Astrocyte of the spinal cord (primary cell): ENCODE measurements at places on chromosomes 2 and 18.
A peak's percentile ranks its signal among the peaks of the same experiment; 100 is the strongest.

- DNase-seq: peak; percentile 22
These were observed 213.3 kb downstream of the FAM210A start for GRCh38 chr18:13513021-13513420.

DNA sequence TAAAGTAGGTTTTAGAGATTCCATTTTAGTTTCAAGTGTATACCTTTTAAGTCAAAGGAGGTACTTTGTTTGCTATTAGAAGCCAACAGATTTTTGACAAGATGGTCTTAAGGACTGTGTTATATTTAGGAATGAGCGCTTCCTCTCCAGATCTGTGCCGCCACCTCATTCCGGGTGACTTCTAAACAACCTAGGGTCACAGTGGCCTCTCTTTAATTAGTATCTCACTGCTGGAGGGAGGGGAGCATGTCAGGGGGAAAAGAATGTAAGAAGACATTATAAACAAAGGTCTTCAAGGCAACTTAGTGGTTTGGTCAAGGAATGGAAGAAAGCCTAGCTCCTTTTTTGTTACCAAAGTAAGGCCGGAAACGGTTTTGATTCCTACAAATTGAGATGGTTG is 67.0 kb downstream of the RBMS1 start:
- DNase-seq: no peak

DNA sequence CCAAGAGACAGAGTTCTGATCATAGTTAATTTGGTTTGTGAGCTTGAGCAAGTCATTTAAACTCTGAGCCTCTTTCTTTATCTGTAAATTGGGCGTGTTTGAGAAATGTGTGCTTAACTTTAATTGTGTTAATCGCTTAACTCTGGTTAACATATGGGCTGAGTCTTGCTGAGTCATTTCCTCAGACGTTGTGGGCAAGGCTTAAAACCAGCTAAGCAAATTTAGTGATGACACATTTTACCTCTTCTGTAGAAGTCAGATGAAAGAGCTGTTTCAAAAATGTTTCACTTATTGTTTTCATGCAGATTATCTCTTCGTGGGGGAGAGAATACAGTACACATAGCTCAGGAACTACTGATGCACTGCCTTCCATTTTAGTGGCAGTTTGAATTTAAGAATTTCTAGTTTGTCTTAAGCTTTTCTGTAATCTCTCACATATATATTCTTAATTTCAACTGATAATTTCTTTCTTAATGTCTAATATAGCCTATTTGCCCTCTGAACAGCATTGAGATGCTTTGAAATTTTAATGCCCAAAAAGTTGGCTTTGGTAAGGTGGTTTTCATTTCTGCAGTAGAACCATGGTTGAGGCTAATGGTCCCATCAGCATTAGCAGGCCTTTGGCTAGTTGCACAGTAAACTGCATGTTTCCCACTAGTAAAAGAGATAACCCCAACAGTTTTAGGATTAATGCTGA is 34.9 kb downstream of the RAB10 start:
- DNase-seq: peak; percentile 90

GRCh38 chr2:237651761-237652160 is 24.4 kb downstream of the LRRFIP1 start:
- no peak for DNase-seq

GRCh38 chr2:72759755-72760154 is 66.1 kb downstream of the EXOC6B start:
- DNase-seq: no peak

GRCh38 chr18:76822506-76823160 is at the start of gene ZNF236:
Gene ZNF236 (plus strand): TSS chr18:76822557. CDS start chr18:76822608, 51 bp downstream.
- peak; percentile 77 for DNase-seq

GRCh38 chr2:54228945-54229344 is 27.1 kb downstream of the TSPYL6 start:
- DNase-seq: no peak

- no peak for DNase-seq
These were observed 29.3 kb upstream of the ACAA2 start for GRCh38 chr18:49842656-49843055.

- no peak for DNase-seq
These were observed 62.5 kb downstream of the RHOB start for GRCh38 chr2:20509301-20509769.

DNA sequence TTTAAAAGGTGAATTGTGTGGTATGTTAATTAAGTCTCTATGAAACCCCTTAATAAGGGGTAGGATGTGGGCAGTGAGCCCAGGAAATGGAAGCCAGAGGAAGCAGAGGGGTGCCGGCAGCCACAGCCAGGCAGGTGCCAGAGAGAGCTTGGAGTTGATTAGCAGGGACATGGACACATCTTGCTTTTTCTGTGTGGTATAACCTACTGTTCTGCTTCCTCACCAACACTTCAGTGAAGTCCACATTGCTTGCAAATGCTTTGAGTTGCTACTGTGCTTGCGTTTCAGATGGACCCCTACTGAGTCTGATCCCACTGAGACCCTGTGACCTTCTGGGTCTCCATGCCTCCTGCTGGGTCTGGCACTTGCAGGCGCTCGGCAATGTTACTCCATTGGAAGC is 30.3 kb upstream of the ARHGEF4 start:
- DNase-seq: no peak

GRCh38 chr2:238243496-238244076 is 3.7 kb upstream of the HES6 start:
- no peak for DNase-seq

DNA sequence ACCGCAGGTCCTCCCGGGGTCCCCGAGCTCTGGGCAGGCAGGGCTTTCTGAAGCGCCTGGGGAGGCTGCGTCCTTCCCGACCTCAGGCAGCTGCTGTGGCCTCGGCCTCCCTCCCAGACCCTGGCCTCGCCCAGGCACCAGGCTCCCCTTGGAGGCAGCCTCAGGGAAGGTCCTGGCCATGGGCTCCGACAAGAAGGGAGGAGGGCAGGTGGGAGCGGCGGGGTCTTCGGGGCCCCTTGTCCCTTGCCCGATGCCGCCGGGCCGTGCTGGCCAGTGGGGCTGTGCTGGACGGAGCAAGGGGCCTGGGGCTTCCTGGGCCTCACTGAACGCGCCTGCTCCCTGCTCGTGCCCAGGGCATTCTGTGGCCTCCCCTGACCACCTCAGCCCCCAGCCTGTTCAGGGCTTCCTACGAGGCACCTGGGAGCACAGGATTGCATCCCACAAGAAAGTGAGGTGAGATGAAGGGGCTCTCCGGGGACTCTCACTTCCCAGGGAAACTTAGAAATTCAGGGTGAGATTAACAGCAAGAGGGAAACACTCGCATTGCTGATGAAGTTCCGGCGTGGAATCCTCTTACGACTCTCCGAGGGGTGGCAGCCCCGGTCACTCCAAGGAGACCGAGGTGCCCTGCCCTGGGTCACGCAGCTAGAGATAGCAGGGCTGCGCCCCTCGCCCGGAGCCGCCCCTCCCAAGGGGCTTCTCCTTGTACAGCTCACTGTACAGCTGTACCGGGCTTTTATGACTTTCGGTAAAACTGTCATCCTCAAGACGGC is 778 bp downstream of the MFSD2B start:
- DNase-seq: no peak

- DNase-seq: no peak
These were observed 6.3 kb downstream of the DNPEP start for GRCh38 chr2:219381448-219381847.

DNA sequence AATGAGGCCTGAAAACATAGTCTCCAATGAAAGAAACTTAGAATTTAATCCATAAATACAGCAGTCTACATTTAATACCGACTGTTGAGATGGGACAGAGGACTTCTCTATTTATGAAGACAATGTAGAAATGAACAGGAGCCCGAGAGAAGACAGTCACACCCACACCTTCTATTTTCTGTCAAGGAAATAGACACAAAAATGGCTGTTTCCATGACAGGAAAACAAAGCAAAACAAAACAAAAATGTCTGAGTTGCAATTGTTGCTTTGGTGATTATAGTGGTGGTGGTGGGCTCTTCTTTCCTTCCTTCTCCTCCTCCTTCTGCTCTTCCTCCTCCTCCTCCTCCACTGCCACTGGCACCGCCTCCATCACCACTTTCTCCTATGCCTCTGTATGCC is 72.3 kb upstream of the CCDC68 start:
- no peak for DNase-seq

DNA sequence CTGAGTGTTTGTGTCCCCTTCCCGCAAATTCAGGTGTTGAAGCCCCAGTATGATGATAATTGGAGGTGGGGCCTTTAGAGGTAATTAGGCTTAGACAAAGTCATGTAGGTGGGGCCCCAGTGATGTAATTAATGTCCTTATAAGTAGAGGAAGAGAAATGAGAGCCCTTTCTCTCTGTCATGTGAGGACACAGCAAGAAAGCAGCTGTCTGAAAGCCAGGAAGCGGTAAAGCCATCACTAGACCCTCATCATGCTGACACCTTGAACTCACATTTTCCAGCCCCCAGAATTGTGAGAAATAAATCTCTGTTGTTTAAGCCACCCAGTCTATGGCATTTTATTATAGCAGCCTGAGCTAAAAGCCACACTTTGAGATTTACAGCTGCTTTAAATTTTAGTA is 1580.0 kb downstream of the LRP1B start:
- no peak for DNase-seq

DNA sequence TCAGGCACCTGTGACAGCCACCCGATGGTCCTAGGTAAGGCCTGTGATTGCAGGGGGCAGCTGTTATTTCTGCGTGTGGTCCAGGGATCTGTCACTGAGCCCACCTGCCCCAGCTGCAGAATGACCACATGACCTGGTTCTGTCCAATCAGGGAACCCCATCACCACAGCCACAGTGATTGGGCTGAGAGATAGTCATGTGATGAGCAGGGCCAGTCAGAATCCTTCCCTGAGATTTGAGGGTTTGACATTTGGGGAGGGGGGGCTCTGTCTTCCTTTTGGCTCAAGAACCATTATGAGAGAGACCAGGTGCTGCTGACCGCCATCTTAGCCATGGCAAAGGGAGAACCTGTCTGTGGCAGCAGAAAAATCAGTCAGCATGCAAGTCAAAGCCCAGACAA is 147.2 kb downstream of the SMAD7 start:
- no peak for DNase-seq

DNA sequence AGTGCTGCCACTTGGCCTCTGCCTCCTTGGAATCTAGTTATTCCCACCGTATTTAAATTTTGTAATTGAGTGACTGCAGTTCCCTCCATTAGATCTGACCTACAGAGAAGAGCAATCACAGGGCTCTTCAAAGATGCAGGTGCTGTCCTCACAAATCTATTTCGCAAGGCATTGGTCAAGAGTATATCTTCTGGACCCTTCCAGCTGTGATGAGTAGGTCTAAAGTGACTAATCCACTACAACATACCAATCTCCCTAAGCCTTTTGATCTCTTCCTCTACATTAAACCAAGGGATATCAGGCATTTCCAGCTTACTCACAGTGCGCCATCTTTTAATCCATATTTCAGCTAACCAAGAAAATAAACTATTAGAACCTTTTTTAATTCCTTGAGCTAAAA is 65.1 kb upstream of the COL3A1 start:
- no peak for DNase-seq

GRCh38 chr2:46010925-46011490 is 286.2 kb upstream of the EPAS1 start:
- DNase-seq: peak; percentile 64

- no peak for DNase-seq
These were observed 123.9 kb upstream of the SULT1C3 start for GRCh38 chr2:108115868-108116267.

DNA sequence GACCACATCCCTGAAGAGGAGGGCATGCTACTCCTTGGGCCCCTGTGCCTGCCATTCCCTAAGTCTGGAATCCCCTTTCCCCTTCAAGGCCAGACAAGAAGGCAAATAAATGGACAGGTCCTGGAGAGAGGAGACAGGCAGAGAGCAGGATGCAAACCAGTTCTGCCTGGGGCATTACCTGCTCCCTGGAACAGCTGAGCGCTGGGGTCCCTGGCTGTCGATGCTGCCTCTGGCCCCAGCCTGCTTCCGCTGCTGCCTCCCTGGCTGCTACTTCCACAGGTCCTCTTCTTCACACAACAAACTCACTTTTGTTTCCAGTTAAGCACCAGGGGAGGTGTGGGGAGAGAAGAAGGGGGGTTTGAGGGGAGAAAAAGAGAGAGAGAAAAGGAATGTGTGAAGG is 53.1 kb downstream of the SLC4A5 start:
- no peak for DNase-seq

- peak; percentile 26 for DNase-seq
These were observed 431.8 kb upstream of the RAB12 start for GRCh38 chr18:8177330-8178016.

- DNase-seq: no peak
These were observed 633.5 kb downstream of the DCDC2C start for GRCh38 chr2:4336864-4337263.

GRCh38 chr2:205914213-205915129 is 171.5 kb downstream of the INO80D start:
- no peak for DNase-seq

DNA sequence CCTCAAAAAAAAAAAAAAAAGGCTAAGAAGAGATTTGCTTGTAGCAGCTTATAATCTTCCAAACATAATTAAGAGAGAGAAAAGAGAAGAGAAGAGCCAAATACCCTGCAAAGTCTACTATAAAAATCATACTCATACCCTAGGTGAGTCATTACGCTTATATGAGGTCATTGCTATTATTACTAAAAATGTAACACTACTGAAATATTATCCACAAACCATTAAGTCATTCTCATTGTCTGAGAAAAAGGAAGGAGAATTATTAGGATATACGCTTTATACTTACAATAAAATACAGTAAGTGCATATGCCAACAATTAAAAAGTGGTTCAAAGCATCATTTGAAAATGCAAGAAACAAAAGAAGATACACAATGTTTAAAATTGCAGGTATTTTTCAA is 66.5 kb downstream of the COLEC12 start:
- DNase-seq: peak; percentile 39

DNA sequence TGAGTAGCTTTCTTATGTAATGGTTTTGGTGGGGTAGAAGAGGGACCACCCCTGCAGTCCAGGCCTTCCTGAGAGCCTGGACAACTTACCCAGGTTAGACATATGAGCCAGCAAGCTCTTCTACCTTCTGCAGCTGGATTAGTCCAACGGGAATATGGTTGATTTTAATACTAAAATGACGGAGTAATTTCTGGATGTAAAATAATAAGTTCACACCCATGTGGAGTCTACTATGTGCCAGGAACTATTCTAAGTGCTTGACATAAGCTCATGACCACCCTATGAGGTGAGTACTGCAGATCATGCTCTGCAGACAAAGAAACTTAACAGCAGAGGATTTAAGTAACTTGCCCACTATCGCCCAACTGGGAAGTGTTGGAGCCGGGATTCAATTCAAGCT is 45.5 kb downstream of the DPP4 start:
- DNase-seq: no peak

DNA sequence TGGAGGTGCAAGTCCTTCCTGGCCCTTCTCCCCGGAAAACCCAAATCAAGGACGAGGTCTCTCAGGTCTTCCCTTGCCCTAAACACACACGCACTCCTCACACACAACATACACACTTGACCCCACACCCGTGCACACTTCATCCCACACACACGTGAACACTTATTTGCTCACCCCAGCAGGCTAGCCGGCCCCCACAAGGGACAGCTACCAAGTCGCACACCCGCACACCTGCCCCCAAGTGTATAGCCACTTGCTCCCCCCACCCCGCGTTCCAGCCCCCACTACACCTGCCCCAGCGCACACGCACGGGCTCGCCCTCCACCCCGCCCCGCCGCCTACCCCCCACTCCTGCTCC is 359 bp downstream of the TGFBRAP1 start:
- DNase-seq: no peak
